ENCODE measurements at places on chromosomes 6 and 20.

DNA sequence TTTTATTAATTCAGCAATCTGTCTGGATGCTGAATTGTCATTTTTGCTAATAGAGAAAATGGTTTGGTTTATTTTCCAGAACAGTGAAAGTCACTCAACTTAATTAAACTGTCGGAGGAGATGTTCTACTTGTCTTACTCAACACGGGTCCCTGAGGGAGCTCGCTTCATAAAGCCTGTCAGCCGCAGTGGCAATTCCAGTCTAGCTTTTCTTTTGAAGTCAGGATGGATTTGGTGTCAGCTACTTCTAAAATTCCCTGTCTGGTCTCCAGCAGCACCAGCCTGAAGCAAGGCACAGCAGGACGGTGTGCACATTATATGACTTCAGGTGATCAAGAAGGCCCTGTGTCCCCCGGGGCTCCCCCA lies 261.5 kb downstream of the SLC24A3 start:
- no peak for DNase-seq

GRCh38 chr20:1291191-1291741 lies 25.2 kb downstream of the SNPH start:
- DNase-seq, result no peak

DNA sequence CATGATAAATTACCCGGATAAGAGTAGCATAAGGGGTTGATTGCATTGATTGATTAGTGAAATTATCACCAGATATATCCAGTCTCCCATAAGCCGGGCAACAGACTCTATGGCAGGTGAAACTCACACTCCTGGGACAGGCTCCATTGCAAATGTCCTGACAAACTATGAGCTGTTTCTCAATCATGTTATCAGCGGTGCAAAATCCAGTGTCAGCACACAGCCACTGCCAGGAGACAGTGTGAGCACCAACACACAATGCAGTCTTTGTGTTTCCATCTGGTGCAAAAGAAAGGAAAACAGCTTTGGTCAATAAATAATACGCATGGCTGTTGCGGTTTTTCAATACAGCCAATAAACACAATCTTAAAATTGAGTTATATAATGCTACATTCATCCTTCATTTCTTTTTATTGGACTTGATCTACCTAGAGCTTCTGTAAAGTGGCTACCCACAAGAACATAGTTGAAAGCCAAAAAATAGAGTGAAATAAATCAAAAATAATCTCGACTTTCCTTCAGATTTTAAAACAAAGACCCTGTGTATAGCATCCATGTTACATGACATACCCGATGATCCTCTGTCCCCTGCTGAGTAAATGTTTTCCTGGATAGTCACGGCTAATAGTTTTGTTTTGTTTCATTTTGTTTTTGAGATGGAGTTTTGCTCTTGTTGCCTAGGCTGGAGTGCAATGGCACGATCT lies 64.3 kb upstream of the AFDN start:
- no peak for DNase-seq

DNA sequence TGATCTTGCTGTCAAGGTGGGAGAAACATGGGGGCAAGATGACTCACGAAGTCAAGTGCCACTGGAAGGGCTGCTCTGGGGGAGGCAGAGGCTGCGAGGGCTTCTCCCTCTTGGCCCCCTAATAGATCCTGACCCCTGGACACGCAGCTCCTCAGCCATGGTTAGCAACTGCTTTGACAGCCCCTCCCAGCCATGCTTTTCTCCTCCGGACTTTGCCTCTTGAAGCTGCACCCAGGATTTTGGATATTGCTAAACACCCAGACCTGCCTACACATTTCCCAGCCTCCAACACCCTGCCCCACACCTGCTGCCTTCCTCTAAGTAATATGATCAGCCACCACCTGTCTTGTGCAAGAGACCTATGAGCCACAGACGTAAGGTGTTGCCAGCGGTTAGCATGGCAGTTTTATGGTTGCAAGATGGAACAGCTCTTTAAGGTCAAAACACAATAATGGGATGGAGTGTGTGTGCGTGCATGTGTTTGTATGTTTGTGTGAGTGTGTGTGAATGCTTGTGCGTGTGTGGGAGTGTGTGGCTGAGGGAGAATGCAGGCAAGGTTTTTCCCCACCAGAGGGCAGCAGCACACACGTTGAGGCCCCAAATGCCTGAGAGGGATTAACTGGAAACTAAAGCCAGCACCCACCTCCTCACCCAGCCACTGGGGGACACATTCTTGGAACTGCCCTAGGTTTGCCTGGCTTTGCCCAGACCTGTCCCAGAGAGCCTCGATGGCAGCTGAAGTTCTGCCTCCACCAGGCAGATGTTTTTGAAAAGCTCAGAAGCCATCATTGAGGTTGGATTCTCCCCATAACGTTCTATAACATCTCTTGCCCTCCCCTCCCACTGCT lies 2.5 kb downstream of the IP6K3 start:
- DNase-seq, result peak; percentile 47

DNA sequence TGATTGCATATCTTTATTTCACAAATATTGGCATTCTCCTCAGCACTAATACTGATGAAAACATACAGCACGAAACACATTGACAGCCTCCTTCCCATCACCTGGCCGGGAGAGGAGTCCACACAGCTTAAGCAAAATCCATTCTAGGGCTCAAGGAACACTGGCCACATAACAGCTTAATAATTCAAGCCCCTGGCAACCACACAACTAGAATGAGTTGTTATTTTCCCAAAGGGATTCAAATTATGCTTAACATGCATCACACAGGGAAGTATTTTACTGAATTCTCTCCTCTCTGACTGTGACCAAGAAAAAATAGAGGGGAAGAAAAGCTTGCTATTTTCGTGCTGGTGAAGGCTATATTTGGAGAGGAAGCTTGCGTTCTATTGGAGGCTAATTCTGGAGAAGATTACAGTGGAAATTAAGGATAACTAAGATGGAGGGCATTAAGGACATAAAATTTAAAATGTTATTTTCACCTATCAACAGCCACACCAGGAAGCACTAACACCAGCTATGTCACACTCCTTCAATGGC lies 198.5 kb downstream of the ADGRG6 start:
- no peak for DNase-seq

DNA sequence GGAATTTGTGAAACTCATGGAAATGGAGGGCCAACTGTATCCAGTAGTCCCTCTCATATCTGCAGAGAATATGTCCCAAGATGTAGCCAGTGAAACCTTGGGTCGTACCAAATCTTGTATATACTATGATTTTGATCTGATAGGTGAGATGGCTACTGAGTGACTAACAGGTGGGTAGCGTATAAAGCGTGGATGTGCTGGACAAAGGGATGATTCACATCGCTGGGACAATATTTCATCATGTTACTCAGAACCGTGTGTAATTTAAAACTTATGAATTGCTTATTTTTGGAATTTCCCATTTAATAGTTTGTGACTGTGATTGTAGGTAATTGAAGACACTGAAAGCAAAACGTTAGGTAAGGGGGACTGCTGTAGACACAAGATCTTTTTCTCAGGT lies 144.1 kb downstream of the SMAP1 start:
- no peak for DNase-seq

DNA sequence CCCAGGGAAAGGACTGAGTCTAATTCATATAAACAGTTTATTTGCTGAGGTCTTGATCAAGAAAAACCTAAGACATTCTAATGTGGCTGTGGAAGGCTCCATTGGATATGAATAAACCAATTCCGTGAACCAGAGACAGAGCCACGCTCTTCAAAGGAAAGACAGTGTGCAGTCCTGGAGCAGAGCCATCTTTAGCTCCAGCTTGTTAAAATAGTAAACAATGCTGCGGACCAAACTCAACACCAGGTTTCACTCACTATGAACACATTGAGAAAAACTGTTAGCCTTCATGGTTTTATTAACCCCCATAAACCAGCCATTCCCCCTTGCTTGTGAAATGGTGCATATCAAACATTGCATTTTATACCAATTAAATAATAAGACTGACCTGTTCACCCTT lies 61.9 kb downstream of the COL9A1 start:
- no peak for DNase-seq

GRCh38 chr20:33947709-33948295 lies 45.9 kb upstream of the RALY start:
- DNase-seq, result no peak

DNA sequence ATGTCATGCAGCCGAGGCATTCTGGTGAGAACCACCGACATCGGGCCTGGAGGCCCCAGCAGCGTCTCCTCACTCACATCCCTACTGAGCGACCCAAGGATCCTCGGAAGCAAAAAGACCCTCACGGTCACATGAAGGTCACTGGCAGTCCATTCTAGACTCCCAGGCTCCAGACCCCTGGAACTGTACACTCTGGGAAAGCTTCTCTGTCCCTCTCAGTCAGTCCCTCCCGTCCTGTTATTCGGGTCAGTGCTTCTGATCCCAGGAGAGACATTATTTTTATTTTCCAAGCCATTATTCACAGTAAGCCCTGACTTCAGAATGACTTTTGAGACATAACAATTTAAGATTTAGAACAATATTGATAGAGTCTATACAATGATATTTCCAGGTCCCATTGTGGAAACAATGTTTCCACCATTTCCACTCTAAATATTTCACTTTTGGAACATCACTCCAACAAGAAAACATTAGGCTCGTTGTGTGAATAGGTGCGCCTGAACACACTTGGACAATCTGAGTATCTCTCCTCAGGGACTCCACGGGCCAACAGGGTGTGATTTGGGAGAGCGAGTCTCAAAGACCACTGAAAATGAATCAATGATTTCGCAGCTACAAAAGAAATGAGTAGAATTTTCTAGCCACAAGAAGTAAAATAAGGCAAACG lies 199.7 kb downstream of the SOD2 start:
- no peak for DNase-seq

GRCh38 chr6:168412456-168412855 lies 28.5 kb upstream of the SMOC2 start:
- DNase-seq, result no peak

GRCh38 chr6:112539355-112539754 lies 192.2 kb downstream of the RFPL4B start:
- no peak for DNase-seq

DNA sequence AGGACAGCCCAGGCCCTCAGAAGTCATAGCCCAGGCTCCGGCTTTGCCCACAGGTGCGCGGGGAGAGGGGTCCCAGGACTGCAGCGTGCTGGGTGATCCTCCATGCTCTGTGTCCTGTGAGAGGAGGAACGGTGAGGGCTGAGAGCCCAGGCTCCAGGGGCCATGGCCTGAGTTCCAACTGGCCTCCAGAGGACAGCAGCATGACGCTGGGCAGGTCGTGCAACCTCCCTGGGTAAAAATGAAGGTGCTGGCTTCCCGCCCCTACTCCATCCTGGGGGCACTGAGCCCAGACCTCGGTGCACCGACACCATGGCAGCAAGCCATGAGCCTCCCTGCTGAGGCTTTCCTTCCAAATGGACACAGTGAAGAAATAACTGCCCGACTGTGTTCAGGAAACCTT lies 305.4 kb downstream of the TAF4 start:
- DNase-seq, result no peak

DNA sequence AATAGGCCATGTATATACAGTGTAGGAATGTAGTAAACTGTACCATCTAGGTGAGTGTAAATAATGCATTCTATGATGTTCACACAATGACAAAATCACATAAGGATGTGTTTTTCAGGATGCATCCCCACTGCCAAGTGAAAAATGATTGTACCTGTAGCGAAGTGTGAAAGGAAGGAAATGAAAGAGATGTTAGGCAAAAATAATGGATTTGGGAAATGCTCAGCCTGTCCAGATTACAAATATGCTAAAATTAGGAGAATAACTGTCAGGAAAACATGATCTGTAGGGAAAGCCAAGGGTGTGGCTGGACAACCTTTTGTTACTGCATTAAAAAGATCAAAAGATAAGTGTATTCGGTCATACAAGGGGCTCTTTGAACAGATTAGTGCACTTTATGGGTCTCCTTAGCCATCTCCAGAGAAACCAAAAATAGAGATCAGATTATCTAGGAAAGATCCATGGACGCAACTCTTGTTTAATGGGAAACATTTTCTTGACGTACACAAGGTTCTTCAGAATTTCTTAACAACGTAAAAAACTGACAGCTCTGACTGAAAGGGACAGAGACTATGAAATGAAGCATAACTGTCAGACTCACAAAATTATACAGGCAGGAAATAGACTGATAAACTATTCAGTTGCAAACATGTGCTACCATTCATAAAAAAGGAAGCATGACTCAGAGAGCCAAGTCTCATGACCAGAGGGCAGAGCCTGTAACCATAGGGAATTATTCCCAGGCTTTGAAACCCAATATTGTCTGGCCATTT lies 253.6 kb upstream of the RAB32 start:
- DNase-seq, result no peak

DNA sequence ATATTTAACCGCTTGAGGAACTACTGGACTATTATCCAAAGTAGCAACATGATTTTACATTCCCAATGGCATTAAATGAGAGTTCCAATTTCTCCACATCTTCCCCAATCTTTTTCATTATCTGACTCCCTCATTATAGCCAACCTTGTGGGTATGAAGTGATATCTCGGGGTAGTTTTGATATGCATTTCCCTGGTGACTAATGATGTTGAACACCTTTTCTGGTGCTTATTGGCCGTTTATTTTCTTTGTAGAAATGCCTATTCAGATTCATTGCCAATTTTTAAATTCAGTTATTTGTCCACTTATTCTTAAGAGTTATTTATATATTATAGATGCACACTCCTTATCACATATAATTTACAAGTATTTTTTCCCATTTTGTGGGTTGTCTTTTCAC lies 129.0 kb downstream of the MMS22L start:
- DNase-seq, result no peak

GRCh38 chr6:152771061-152771687 lies 20.6 kb downstream of the VIP start:
- DNase-seq, result no peak

GRCh38 chr6:42898891-42899361 lies 16.9 kb upstream of the PTCRA start:
- DNase-seq, result peak; percentile 62

GRCh38 chr6:130851026-130851425 lies 23.8 kb downstream of the SMLR1 start:
- DNase-seq, result no peak

GRCh38 chr20:47926731-47927130 lies 141.4 kb upstream of the SULF2 start:
- no peak for DNase-seq

GRCh38 chr6:41047745-41048732 lies 5.0 kb upstream of the APOBEC2 start:
- DNase-seq, result no peak

GRCh38 chr20:62336329-62336728 lies 30.8 kb downstream of the LAMA5 start:
- no peak for DNase-seq

GRCh38 chr6:147220345-147220744 lies 16.1 kb downstream of the STXBP5 start:
- DNase-seq, result no peak

Measured in stimulated activated CD8-positive, alpha-beta memory T cell treated with anti-CD3 and anti-CD28 coated beads, Interleukin-7, amount 100 ng/mL, for 1 hour (primary cell).